Upper lobe of left lung (tissue), 6 donors: ENCODE measurements at places on chromosomes 1 and 21.

- DNase-seq: peak; percentile 51
Observed at GRCh38 chr1:24896596-24897262, 33.3 kb downstream of the RUNX3 start.

DNA sequence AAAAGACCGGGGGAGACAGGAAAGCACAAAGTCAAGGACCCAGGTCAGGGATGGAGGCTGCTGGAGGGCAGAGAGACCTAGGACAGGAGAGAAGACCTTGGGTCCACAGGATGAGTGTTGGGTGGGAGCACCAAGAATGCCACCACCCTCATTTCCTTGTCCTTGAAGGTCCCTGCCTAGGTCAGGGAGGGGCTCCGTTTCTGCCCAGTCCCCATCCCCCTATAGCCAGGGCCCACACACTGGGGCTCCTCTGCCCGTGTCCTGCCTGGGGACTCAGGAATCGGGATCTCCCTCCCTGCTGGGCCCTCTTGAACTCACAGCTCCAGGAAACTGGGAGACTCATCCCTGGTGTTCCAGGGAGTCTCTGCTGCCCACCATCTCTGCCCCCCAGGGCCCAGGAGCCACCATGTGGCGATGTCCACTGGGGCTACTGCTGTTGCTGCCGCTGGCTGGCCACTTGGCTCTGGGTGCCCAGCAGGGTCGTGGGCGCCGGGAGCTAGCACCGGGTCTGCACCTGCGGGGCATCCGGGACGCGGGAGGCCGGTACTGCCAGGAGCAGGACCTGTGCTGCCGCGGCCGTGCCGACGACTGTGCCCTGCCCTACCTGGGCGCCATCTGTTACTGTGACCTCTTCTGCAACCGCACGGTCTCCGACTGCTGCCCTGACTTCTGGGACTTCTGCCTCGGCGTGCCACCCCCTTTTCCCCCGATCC lies 584 bp downstream of the TINAGL1 start:
- DNase-seq: peak; percentile 84

GRCh38 chr1:80064524-80064923 lies 1058.0 kb upstream of the ADGRL4 start:
- no peak for DNase-seq

DNA sequence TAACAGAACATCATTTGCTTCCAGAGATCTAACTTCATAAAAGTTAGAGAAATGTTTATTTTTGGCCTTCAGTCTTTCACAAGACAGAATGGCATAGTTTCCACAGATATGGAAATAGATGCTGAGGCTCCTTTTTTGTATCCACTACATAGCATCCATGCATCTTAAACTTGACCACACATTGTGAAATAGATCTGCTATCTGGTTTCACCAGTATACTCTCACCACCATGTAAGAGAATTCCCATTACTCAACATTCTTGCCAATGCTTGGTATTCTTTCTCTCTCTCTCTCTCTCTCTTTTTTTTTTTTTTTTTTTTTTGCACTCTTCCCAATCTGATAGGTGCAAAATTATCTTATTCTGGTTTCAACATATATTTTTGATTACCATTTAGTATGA lies 52.1 kb upstream of the PRMT6 start:
- no peak for DNase-seq

DNA sequence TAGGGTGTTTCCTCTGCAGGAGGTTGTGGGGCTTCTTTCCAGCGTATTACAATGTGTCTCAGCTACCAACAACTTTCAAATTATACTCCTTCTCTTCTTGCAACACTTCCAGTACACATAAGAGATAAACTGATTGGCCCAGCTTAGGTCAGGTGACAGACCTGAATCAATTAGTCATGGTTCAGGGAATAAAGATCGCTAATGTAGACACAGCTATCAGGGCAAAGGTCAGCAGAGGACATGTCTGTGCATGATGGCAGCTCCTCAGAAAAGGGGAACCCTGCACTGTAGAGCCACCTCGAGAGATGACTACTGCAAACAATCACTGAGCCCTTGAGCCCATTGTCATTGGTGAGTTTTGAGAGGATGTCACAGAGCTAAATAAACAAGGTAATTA lies 36.8 kb upstream of the PKN2 start:
- no peak for DNase-seq

DNA sequence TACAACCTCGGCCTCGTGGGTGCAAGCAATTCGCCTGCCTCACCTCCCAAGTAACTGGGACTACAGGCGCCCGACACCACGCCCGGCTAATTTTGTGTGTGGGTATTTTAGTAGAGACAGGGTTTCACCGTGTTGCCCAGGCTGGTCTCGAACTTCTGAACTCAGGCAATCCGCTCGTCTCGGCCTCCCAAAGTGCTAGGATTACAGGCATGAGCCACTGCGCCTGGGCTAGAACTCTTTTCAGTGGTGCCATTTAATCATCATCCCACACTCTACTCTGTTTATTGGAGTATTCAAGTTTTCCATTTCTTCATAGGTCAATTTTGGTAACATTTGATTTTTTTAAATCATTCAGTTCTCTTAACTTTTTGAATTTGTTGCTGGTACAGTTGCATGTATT lies 101.3 kb downstream of the DHRS3 start:
- DNase-seq: no peak

- DNase-seq: peak; percentile 75
Observed at GRCh38 chr1:107963601-107964335, 1.2 kb downstream of the VAV3 start.

DNA sequence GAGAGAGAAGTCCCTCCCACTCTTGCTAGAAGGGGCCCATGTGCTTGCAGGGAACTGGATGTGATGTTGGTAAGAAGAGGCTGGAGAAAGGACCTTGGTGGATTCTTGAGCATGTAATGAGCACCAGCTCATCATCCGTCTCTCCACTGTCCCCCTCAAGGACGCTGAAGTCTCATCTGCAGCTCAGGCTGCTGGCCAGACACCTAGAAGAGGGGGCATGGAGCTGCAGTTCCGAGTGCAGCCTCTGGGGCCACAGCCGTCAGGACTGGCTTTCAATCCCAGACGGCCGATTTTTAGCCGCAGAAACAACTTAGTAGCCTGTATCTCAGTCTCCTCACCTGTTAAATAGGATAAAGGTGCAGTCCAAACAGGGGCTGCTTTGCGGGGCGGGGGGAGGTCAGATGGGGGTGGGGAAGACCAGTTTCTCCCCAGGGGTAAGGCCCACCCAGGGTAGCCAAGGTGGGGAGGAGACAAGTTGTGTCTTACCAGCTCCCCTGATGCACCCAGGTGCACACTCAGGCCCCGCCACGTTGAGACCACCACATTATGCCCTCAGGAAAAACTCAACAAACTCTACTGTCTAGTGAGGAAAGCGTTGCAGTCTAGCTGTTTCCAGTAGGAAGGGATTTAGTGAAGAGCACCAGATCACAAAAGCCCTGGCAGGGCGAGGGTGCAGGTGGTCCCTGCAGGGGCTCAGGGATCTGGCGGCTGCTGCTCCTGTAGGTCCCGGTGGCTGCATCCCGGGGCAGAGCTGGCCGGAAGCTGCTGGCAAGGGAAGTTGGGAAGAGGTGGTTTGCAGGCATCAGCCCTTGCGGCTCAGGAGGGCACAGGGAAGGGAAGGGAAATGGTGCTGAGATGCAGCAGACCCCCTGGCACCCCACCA lies 29.5 kb downstream of the LDLRAP1 start:
- peak; percentile 66 for DNase-seq

DNA sequence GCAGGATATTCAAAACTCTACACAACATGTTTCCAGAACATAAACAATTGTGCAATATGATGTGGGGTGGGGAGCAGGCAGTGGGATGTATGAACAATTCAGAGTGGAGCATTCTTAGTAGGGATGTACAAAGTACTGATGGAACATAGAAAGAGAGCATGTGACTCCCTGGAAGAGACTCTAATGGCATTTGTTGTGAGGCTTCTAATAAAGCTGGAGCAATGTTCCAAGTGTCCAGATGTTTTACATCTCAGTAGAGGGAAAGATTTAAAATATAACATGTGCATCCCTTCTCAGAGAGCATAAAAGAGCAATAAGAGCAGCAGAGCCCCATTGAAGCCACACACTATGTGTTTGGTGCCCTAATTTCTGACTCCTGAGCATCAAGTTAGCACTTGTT lies 116.5 kb downstream of the BRINP2 start:
- no peak for DNase-seq

- no peak for DNase-seq
Observed at GRCh38 chr1:191034132-191034531, 556.5 kb upstream of the BRINP3 start.

- no peak for DNase-seq
Observed at GRCh38 chr21:46025113-46025770, 43.7 kb downstream of the COL6A1 start.

- DNase-seq: no peak
Observed at GRCh38 chr21:31922881-31923280, 50.1 kb downstream of the HUNK start.

DNA sequence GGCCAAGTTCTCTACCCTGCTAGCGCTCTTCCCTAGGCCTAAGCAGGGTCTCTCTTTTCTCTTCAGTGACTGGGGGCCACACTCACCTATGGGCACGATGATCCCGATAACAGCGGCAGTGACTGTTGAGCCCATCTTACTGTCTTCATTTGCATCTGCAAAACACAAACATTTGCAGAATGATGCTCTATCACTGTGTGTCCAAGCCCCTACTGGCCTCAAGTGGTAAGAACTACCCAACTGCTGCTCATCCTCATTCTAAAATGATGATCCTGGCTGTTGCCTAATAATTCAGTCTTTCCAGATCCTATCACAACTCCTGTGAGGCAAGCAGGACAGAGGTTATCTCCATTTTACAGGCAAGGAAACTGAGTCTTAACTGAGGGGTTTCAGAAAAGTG lies 16.7 kb upstream of the MAGOH start:
- no peak for DNase-seq

DNA sequence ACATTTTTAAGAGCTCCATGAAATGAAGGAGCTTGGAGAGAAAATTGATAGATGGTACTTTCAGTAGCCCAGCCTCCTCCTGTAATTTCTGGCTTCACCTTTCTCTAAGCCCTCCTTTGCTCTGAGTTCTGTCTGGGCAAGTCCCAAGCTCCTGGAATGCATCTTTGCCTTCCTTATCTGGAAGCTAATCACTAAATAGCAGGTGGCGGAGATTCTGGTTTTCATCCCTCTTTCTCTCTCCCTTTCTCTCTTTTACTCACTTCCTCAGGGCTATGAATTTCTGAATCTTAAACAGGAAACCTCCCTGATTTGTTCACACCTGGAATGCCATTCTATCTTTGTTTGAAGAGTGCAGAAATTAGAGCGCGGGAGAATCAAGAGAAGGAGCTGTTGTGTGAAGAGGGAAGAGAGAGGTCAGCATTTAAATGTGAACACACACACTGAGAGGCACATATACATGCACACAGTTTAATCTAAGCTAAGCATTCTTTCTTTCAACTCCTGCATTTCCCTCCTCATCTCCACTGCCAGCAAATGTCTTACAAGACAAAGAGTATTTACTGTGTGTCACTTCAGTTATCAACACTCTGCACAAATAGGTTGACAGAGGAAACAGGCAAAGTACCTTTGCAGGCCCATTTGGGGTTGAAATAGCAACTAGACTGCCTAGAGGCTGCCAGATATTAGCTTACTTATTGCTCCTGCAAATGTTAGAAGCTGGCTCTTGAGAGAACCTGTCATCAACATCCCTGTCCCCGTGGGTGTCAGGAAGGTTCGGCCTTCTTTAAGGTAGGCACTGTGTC lies 199.4 kb upstream of the CAMK1G start:
- DNase-seq: no peak

GRCh38 chr1:179034720-179035119 lies 9.0 kb downstream of the FAM20B start:
- no peak for DNase-seq

DNA sequence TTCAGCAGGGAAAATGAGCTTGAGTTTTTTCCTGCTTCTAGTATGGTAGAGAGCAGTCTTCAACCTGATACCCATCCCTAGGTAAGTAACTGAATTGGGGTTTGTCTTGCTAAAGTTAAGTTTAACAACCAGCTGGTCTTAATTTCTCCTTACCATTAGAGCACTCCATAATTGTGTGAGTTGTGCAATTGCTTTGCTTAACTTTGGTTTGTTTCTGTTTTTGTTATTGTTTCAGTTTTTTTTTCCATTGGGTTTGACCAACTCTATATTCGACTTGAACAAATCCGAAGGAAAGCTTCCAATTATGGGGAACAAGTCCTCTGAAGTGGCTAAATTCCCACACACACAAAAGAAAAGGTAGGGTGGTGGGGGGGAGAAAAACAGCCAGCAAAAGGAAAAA lies 641.1 kb downstream of the PLA2G4A start:
- DNase-seq: no peak

- DNase-seq: no peak
Observed at GRCh38 chr1:112794654-112795239, 79.6 kb upstream of the PPM1J start.

- DNase-seq: no peak
Observed at GRCh38 chr1:236526079-236526478, 2.3 kb downstream of the LGALS8 start.

- DNase-seq: no peak
Observed at GRCh38 chr1:198846556-198846955, 207.7 kb downstream of the PTPRC start.

DNA sequence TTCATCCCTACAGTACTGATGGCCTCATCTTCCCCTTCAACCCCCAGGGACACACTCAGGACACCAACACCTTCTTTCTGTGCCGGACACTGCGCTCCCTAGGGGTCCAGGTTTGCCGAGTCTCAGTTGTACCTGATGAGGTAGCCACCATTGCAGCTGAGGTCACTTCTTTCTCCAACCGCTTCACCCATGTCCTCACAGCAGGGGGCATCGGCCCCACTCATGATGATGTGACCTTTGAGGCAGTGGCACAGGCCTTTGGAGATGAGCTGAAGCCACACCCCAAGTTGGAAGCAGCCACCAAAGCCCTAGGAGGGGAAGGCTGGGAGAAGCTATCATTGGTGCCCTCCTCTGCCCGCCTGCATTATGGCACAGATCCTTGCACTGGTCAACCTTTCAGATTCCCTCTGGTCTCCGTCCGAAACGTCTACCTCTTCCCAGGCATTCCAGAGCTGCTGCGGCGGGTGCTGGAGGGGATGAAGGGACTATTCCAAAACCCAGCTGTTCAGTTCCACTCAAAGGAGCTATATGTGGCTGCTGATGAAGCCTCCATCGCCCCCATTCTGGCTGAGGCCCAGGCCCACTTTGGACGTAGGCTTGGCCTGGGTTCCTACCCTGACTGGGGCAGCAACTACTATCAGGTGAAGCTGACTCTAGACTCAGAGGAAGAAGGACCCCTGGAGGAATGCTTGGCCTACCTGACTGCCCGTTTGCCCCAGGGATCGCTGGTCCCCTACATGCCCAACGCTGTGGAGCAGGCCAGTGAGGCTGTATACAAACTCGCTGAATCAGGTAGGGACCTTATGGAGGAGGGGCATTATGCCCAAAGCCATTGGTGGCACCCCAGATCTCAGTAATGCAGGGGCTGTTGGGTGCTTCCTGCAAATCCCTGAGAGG lies 5.1 kb upstream of the LENEP start:
- no peak for DNase-seq

DNA sequence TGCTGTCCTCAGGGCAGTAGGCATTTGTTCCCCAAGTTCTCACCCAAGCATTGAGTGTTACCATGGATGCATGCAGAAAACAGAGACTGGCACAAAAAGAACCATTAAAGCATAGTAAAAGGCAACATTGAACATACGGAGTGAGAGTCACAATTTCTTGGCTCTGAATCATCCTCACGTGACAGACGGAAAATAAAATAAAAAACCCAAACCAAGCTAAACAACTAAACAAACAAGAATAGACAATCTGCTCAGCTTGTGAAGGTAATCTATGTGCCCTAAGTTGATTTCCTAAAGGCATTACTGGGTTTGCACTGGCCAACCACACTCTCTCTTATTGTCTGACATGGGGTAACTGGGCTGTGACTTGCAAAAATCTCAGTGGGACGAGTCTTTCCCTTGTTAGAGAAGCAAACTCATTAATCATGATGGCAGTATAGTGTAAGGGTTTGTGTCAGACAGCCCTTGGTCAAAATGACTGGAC lies 306.0 kb downstream of the ASTN1 start:
- DNase-seq: no peak

- DNase-seq: no peak
Observed at GRCh38 chr1:92743221-92743620, 41.7 kb downstream of the EVI5 start.
